ENCODE measurements at places on chromosomes 3 and 15.

- peak; percentile 1 for DNase-seq
Measured at GRCh38 chr3:54578417-54578816, 349.4 kb downstream of the LRTM1 start.

DNA sequence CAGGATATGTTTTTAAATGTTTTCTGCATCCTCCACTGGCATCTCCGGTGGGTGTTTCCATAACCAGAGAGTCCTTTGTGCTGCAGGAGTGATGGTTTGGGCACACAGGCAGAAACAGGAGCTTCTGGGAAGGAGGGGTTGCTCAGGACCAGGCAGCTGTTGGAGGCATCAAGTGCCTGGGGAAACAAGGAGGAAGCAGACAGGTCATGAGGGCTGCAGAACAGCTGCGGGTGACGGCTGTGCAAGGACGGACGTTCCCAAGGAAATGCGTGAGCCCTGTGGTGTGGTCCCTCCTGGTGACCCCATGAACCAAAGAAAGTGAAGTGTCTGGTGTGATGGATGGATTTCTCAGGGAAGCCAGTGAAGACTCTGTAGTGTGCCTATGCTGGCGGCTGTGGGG lies 61.2 kb upstream of the TNFAIP8L3 start:
- DNase-seq = no peak

DNA sequence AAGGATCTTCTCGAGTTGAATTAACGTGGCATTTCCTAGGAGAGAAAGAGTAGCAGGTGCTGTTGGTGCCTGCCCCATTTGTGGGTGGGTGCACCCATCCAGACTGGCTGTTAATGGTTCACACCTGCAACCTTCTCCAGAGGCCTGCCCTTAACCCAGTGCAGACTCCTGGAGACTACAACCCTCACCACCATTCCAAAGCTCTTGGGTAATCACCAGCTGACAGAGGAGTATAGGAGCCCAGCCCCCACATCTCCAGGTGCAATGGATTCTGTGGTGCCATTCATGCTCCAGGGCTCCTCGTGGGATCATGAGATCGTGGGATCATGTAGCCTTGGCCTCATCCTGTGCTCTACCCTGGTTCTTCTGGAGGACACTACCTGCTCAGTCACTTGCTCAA lies 60.2 kb downstream of the SEMA5B start:
- no peak for DNase-seq

DNA sequence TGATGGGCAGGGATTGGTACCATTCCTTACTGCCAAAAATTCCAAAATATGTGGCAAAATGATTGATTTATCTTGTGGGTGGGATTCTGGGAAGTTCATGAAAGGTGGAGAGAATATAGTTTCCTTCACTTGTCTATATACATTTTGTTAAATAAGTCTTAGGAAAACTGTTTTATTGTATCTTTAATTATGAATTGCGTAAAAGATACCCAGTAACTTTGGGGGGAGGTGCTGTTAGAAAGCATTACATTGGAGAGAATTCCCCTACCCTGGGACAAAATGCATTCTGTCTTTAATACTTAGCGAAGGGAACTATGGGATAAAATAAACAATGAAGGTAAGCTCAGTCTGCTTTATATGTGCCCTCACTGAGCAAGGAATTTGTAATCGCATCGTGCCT lies 4.6 kb downstream of the SETD5 start:
- no peak for DNase-seq

- no peak for DNase-seq
Measured at GRCh38 chr3:82561784-82562183, 800.3 kb upstream of the GBE1 start.

DNA sequence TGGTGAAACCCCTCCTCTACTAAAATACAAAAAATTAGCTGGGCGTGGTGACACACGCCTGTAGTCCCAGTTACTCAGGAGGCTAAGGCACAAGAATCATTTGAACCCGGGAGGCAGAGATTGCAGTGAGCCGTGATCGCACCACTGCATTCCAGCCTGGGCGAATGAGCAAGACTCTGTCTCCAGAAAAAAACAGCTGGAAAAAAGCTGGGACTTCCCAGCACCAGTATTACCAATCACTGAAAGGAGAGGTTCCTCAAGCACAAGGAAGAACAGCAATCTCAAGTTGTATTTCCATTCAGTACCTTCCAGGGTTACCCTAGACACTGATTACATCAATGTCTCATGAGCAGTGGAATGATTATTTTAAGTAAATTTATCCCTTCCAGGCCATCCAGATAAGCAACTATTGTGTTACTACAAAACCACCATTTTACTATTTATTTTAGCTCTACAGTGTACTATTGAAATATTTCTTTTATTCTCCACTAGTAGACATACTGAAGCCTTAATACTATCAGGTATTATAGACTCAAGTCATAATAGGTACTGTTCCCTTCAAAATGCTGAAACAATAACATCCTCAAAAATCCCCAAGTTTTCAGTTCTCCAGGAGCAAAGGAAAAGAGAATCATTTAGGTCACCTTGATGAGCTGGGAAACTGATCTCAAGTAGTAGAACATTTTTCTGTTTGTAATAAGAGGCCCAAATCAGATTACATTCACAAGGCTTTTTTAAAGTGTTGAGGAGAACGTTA lies 54.8 kb upstream of the VGLL4 start:
- no peak for DNase-seq

DNA sequence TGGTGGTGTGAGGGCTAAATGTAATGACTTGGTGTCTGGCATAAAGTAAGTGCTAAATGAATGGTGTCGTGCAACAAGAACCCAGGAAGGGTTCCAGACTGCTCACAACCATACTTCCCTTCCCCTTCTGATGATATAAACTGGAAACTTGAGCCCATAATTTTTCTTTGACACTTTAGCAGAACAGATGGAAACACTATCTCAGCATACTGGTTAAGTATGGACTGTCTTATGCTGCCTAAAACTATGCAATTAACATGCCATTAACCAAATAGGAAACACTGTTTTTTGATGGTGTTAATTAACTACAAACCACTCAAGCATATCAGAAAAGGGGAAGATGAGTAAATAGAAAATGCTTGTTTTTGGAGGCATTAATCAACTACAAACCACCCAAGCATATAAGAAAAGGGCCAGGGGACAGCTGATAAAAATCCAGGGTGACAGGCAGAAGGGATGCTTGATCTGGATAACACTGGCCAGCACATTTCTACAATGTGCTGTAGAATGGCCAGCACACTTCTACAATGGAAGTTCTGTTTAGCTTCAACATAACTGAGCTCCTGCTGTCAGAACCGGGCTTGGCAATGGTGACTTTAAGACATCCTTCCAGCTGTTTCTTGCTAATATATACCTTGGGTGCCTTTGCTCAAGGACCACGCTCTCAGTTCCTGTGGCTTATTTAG lies 85.5 kb upstream of the FAM3D start:
- no peak for DNase-seq

DNA sequence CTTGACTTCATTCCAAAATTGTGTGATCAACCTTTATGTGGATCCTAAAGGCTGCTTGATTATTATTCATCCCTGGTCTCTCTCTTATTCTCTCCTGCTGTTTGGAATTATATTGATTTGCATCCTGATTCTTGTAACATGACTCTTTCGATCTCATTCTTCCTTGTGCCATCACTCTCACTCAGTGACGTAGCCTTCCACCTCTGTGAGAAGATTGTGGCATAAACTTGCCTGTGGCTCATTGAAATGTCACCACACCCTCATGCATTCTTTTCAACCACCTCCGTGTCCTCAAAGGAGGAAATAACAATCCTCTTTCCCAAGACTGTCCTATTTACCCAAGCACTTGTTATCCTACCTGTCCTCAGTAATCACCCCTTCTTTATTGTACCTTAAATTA lies 41.3 kb upstream of the GCNT3 start:
- DNase-seq = no peak

- no peak for DNase-seq
Measured at GRCh38 chr3:129533406-129533805, 5.0 kb downstream of the RHO start.

DNA sequence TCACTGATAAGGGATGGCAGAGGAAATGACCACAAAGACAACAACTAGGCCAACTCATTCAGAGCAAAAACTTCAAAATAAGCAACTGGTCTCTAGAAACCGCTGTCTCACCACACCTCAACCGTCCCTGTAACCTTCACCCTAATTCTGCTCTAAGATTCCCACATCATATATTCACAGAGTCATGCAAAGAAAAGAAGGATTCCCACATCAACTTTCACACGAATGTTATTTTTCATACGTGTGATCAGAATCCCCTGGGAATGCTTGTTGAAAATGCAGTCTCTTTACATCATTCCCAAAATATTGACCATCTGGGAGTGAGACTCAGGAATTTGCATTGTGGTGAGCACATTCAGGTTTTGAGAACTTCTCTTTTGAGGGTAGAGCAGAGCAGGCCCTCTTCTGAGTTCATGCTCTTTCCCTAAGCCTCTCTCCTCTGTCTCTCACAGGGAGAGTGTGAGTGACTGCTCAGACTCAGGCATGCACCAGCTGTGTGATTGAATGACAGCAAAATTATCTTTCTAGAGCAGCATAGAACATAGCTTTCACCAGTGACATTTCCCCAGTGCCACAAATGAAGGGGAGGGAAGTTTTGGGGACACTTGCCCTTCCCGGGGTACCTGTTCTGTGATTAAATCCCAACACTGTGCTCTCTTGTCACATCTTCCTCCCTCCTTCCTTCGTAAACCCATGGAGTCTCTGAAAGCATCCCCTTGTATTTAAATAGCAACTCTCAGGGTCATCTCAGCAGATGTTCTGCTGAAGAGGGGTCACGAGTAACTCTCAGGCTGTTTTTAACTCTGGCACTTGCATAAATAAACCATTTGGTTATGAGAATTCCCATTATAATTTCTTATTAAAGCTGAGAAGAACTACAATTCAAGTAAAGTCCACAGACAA lies 170.9 kb downstream of the PLCL2 start:
- DNase-seq = no peak

DNA sequence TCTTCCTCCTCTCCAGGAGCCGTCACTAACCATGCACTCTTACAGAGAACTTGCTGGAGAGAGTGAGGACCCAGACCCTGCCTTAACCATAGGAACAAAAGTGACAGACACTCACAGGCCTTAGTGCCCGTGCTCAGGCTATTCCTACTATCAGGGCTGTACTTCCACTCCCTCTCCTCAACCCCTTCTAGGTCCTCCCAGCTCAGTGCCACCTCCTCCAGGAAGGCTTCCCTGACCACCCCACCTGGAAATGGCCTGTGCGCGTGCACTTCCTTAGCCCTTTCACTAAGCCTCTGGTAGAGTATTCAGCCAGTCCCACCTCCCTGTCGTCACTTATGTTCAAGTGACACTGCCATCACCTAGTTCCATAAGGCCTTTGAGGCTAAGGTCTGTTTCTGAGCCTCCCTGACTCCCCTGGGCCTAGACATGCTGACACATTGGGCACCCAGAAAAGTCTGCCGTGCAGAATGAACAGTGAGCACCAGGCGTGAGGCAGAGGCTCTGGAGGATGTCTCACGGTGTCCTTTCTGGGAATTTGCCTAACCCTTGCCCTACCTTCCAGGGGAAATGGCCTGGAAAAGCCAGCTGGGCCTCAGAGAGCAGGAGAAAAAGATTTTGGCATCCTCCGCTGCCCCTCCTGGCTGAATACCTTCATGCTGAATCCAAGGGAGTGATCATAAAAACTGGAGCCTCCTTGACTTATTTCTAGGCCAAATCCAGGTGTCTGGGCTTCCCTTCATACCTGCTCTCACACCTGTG lies 108.6 kb upstream of the SMAD3 start:
- DNase-seq = no peak

DNA sequence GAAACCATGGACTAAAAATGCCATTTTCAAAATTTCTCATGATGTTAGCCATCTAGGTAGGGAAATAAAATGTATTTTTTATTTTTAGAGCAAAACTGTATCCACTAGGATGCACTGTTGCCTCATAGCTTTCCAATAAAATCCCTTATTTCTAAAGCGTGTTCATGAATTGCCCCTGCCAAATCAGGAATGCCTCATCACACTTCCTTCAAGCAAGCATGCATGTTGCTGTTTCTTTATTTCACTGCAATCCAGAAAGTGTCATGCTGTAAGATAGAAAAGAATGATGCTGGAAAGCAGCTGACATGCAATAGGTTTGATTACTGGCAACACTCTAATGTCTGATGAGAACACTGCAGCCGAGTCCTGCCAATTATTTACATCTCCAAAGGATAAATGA lies 239.5 kb downstream of the CHL1 start:
- DNase-seq = no peak

GRCh38 chr3:99699841-99700240 lies 61.4 kb downstream of the COL8A1 start:
- no peak for DNase-seq

GRCh38 chr15:36004891-36005490 lies 459.0 kb upstream of the DPH6 start:
- DNase-seq = no peak

DNA sequence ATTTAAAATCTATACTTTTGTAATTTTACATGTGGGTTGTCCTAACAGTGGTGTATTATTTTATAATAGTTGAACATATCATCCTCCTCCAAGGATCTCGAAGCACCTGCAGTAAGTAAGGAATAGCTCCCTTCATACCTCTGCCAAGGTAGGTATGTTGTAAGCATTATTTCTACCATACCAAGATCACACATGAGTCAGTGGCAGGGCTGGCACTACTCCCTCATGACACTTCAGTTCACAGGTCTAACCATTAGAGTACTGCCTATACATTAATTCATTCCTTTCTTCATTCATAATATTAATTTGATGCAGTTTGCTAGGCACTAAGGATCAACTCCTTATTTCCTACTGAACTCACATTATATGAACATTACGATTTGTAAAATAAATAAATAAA lies 11.9 kb upstream of the LEKR1 start:
- DNase-seq = no peak
